NCI-H1417 (cell line): ENCODE measurements at places on chromosomes 3 and 15.

GRCh38 chr15:51281368-51281967 is 56.9 kb downstream of the CYP19A1 start:
- peak; percentile 2 for DNase-seq

- DNase-seq: no peak
These were observed 98.1 kb downstream of the LRIG1 start for GRCh38 chr3:66402596-66403290.

DNA sequence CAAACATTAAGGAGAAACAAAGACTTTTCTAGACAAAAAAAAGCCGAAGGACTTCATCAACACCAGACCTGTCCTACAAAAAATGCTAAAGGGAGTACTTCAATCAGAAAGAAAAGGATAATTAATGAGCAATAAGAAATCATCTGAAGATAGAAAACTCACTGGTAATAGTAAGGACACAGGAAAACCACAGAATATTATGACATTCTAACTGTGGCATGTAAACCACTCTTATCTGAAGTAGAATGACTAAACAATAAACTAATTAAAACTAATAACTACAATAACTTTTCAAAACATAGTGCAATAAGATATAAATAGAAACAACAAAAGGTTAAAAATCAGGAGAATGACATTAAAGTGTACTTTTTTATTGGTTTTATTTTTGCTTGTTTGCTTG is 584.5 kb upstream of the CCDC54 start:
- no peak for DNase-seq

DNA sequence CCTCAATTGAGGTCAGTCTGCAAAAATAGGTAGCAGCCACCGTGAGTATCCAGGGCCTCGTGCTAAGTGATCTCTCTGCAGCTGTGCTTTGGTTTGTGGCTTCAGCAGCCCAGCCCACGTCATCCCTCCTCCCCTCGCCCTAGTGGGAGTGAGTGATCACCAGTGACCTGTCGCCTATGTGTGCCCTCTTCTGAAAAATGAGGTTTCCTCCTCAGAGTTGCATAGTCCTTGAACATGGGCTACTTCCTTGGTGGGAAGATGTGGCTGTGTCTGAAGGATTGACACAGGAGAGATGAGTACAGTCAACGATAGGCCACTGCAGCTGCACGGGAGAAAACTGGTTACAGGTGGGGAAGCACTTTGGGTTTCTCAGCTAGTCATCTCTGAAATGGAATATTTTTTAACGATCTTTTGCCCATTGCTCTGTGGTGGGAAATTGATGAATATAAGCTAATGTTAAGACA is 144.8 kb upstream of the BHLHE40 start:
- no peak for DNase-seq

- no peak for DNase-seq
These were observed 34.5 kb downstream of the GPD1L start for GRCh38 chr3:32140943-32141342.

GRCh38 chr15:31361764-31362515 is 35.3 kb downstream of the KLF13 start:
- no peak for DNase-seq

- no peak for DNase-seq
These were observed 1.2 kb downstream of the TF start for GRCh38 chr3:133747373-133747772.

DNA sequence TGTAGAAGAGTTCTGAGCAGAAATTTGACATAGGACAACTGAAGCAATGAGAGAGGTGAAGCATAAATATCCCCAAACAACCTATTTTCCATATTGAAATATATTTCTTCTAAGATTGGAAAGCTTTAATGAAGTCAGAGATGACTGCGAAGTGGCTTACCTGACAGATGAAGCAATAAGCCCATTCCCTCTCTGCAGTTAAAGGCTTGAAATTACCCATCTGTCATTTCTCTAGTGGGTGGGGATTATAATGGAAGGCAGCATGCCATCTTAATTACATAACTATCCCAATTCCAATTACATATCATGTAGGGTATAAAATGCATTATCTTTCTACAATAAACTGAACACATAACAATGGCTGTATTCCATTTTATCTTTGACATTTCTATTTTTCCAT is 1070.5 kb downstream of the SI start:
- DNase-seq: no peak

GRCh38 chr3:68793759-68794701 is 138.3 kb downstream of the TAFA4 start:
- DNase-seq: no peak

- DNase-seq: peak; percentile 38
These were observed 97.8 kb upstream of the SELENOK start for GRCh38 chr3:53989451-53989850.

- DNase-seq: no peak
These were observed 464 bp upstream of the MRPS25 start for GRCh38 chr3:15065550-15066007.

DNA sequence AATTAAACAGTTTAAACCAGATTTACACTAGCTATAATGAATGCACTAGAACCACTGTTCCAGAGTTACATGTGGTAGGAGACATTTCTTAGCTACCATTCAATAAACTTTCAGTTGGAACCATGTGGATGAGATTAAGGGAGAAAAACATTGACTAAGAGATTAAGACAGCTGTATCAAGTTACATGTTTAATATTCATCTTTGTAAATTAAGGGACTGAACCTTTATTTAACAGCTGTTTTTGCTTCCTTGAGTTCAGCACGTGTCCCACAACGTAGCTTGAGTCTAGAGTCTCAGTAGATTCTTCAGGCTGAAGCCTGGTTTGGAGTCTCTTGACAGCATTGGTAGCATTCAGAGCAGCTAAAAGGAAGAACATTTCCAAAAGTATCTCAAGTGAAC is 27.2 kb upstream of the CFAP44 start:
- DNase-seq: no peak

DNA sequence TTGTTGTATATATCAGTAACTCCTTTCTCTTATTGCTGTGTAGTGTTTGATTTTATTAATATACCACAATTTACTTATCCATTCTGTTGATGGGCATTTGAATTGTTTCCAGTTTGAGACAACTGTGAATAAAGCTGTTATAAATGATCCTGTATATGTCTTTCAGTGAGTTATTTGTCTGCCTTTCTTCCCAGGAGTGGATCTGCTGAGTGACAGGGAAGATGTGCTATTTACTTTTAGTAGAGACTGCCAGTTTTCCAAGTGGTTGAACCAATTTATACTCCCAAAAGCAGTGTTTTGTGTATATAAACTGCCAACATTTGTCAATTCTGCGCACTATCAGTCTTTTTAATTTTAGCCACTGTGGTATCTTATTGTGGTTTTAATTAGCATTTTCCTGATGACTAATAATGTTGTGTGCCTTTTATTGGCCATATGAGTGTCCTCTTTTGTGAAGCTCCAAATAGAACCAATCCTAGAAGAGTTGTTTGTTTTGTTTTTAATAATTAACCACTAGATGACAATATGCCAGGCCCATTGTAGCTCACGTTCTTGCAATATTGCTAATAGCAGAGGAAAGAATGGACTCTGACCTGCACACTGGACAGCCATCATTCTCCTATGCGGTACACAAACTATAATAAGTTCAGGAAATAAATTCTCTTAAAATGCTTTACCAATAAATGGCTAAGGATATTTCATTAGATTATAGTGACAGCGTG is 25.3 kb downstream of the TRANK1 start:
- DNase-seq: no peak

DNA sequence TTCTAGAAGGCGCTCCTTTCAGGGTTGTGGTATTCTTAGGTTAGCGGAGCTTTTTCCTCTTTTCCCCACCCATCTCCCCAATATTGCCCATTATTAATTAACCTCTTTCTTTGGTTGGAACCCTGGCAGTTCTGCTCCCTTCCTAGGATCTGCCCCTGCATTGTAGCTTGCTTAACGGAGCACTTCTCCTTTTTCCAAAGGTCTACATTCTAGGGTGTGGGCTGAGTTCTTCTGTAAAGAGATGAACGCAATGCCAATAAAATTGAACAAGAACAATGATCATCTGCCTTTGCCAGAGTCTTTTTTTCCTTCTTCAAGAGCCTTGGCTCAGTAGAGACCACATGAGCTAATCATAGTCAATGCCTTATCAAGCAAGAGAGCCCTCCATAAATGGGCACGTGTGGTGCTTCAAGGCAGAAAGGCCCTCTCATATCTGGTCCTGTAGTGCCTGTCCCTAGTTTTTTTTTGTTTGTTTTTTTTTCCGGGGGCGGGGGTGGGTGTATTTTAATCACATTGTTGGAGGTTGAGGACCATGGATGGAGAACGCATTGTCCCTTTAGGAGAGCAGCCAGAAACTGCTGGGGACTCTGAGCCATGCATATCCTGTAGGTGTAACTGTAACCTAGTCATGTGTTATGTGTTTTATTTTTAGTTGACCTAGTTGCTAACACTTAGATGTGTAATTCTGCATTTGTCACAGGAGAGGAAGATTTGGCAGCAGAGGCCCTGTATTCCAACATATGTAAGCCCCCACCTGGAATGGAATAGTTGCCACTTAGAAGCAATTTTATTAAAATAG is 64.7 kb upstream of the ACAD9 start:
- no peak for DNase-seq

DNA sequence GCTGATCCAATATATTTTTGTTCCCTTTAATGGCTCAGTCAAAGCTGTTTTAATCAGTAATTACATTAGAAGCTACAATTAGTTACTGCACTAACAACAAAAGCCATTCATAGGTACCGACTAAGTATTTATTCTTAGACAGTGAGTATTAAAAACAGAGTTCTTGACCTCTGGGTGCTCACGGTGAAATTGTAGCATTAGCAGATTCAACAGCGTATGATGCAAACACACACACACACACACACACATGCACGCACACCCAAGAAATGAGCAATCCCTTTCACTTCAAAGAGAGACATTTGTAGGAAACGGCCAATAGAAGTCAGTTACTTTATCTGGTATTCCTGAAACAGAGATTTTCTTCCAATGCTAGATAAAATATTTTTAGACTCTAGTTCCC is 27.0 kb upstream of the MITF start:
- DNase-seq: no peak

DNA sequence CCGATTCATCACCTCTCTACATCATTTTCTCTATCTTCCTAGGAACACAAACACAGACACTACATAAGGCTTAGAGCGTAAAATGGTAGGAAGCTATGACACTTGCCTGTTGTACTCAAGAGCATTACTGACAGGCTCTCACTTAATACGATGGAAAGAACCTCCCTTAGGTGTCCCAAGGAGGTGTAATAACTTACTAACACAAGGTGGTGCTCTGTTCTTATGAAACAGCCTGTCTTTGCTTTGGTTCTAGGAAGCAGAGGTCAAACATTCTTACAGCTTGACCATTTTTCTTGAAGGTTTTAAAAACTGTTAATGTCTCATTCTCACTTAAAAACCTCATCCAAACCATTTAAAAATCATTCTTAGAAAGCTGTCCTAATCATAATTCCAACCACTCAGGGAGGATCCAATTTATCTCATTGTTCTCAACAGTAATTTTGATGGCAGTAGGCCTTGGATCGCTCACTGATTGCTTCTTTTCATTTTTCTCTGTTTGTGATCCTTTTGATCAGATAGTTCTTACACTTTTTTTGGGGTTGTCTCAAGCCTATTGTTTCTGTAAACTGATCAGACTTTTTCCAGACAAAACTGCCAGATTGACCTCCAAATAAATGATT is 317.8 kb upstream of the AGTR1 start:
- DNase-seq: peak; percentile 85
